ENCODE measurements at places on chromosomes 2 and 18.

DNA sequence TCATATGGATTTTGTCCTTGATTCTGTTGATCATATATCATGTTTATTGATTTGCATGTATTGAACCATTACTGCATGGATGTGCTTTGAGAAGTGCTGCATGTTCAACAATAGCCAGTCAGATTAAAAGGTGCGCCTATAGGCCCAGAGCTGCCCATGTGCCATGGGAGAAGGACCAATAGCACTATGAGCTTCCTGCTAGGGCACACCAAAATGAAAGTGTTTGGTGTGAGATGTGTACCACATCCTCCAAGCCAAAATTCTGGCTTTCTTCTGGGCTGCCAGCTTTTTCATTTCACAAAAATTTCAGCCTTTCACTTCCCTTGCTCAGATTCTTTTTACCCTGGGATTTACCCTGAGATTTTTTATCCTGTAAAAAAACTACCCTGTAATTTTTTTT is 34.8 kb upstream of the MMADHC start:
- no peak for DNase-seq

DNA sequence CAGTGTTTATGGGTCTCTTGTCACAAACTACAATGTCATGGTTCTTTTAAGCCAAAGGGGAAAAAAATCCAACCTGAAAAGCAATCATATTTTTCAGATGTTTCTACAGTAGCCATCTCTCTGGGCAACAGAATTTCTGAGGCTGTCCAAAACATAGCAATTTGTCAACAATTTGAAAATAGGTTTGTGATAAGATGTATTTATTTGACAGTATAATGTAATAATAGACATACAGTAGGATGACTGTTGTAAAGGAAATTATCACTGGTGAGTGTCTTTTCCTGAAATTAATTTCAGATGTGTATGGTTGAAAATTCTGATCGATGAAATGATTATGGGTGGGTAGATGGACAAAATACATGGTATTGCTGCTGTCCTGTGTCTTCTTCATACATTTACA is 1230.1 kb upstream of the CDH2 start:
- no peak for DNase-seq

DNA sequence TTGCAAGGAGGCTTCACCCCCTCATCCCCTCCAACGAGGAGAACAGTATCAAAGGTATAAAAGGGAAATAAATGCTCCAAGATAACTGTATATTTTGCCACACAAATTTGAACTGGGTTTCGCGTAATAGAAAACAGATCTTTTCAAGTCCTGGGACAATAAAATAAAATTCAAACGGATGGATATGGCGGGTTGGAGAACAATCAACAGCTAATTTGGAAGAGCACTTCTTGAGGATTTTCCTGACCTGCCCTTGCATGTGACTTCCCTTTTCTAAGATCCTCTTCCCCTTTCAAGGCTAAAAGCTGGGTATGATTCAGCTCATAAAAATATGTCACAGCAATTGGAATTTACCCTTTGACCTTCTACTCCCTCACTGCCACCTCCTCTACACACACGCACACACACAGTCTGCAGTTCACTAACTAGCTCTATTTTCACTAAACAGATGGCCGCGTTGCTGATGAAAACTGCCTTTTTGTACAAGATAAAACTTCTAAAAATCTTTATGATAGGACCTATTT is 386.9 kb downstream of the FIGN start:
- no peak for DNase-seq

DNA sequence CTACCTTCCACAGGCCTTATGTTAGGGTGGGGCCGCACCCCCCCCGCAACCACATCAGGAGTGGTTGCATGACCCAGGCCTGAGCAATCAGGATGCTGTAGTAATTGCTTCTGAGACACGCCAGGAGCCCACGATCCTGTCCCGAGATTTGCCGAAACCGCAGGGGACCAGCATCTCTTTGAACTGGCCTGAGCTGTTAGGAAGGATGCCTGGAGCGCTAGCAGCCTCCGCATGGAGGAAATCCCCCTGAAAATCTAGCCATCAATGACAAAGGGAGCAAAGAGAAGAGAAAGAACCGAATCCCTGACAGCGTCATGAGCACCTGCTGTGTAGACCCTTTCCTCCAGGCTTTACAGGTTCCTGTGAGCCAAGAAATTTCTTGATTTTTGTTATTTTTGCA is 8.7 kb upstream of the TEX44 start:
- DNase-seq = no peak

- DNase-seq = no peak
Observed at GRCh38 chr2:162828545-162828944, 10.0 kb downstream of the KCNH7 start.

DNA sequence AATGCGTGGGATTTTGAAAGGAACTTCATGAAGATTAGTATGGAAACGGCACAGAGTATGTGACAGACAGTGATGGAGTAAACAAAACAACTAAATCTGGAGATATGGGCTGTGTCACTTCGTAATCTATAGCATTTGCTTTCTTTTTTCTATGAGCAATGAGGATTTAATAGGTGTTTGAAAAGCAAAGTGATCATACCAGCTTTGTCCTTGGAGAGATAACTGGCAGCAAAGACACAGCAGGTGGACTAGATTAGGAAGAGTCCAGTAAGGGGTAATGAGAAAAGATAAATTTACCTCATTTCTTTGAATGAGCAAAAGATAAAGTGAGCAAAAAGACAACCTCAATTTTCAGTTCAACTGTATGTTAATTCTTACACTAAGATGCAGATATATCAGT is 199.0 kb downstream of the LRP1B start:
- no peak for DNase-seq

DNA sequence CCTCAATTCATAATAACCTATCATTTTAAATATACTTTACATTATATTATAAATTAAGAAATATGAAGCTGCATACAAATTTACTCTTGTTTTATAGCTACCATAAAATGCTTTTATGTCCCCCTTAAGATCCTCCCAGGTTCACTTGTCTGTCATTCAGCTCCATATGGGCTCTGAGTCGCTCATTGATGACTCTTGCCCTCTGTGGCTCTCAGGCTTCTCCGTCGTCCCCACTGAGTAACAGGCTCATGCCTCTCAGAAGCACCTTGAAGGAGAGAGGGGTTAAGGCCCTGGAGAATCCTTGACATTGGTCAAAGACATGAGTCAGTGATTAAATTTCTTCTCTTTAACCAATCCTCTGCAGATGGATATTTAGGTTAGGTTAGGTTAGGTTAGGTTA is 6.2 kb upstream of the MCM6 start:
- no peak for DNase-seq

DNA sequence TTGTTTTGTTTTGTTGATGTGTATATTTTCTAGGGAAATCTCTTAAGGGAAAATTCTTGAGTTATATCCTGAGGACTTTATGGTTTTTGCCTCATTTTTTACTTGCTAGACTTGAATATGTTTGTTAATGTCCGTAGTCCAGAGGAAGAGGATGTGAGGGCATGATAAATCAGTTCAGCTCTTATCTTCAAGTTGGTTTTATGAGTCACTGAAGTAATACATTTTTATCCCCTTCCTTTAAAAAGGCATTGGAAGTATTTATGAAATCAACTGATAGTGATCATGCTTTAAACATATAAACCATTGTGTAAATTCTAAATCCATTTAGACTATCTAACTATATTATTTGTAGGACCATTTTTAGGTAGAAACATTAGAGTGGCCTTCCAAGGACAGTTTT is 43.9 kb upstream of the CYBRD1 start:
- no peak for DNase-seq

DNA sequence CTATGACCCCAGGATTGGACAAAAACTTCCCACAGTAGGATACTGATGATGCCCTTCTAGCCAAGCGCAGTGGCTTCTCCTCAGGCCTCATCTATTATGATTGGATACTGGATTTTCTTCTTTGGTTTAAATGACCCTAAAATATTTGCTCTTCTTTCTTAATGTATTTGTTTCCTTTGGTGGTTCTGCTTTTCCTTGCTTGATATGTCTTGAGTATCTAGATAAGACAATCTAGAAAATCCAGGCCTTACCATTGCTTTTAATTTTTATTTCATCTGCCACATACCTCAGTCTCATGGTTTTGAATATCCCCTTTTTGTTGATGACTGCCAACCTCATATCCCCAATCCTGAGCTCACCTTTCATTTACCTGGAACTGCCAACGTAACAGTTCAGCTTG is 35.6 kb downstream of the OTOF start:
- DNase-seq = no peak

DNA sequence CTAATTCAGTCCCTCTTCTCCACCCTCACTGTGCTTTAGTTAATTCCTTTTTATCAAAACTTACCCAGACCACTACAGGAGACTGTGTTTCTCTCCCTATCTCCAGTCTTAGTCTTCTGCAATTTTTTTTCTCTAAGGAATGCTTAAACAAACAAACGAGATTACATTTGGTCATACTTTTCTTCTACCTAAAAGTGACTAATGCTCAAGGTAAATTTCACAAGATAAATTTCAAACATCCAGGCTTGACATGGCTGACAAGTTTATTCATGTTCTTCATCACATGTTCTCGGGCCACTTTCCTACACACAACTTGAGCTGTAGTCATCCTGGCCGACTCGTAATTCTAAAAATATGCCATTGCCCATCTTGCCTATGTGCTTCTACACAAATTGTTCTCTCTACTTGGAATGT is 23.2 kb upstream of the ACSL3 start:
- no peak for DNase-seq

GRCh38 chr18:25639596-25639995 is 287.6 kb upstream of the ZNF521 start:
- no peak for DNase-seq

DNA sequence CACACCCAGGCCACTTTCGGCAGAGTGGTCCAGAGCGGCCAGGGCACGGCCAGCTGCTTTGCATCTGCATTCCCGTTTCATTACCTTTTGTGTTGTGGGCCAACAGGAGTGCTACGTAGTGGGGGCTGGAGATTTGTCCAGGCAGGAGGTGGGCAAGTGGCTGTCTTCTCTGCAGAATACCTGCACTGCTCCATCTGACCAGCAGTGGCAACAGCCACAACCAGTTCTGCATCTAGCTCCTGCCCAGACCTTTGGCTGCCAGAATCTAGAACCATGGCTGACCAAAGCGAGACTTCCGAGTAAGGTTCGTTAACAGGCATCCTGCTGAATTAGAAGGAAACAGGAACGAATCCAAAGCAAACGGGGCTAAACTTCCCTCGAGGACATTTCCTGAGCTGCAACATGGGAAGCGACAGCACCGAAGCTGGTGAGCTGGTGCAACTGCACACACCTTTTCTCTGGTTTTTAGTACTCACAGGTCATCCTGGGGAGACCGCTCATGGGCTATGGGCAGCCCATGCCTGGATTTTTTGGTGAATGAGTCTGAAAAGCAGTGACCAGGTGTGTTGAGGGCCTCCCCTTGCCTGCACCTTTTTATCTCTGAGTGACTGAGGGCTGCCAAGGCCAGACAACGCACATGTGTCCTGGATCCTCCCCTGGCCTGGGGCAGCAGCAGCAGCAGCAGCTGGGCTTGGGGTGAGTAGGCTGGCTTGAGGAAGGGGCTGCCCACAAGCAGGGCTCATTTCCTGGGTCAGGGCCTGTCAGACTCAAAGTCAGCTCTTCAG is 10.5 kb downstream of the GDF7 start:
- no peak for DNase-seq

DNA sequence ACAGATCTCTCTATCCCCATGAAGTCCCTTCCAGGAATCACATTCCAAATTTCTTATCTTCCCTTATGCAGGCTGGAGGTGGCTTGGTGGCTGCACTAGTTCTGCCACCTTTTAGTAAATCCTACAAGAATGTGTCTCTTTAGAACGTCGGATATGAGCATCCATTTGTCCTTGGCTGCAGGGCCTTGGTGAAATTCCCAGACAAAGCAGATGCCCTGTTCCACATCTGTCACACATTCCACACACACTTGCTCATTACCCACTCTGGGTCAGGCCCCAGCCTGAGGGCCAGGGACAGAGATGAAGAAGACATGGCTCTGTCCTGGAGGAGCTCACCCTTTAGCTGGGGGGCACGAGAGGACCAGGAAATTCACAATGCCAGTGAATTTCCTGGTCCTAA is 31.2 kb upstream of the GPR17 start:
- DNase-seq = no peak

DNA sequence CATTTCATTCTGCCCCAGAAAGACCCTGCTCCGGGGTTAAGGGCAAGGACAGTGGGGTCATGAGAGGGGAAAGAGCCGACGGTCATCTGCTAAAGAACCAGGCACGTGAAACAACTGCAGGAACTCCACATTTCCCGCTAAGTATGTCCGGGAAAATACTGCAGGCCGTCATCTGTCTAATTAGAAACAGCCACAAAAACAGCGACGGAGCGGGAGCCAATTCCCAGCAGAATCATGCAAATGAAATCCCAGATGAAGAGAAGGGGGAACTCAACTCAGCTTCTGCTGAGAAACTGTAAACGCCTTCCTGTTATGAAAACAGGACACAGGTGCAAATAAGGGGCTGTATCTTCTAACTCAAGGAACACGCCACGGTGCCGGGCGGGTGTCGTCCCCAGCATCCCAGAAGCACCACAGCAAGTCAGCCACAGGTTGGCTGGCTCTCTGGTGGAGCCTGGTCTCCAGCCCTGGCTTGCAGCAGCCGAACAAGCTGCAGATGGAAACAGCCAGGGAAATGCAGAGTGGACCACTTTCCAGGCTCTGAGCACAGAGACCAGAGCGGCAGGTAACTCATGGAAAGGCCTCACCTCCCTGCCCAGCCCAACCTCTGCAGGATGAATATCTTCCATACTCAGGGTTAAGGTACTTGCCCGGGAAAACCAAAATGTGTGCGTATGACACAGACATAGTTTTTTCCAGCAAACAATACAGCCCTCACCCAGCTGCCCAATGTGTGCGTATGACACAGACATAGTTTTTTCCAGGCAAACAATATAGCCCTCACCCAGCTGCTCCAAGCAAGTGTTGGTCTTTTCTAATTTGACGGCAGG is 28.9 kb downstream of the PXDN start:
- DNase-seq = no peak

GRCh38 chr2:61235716-61236115 is 73.7 kb downstream of the C2orf74 start:
- no peak for DNase-seq

DNA sequence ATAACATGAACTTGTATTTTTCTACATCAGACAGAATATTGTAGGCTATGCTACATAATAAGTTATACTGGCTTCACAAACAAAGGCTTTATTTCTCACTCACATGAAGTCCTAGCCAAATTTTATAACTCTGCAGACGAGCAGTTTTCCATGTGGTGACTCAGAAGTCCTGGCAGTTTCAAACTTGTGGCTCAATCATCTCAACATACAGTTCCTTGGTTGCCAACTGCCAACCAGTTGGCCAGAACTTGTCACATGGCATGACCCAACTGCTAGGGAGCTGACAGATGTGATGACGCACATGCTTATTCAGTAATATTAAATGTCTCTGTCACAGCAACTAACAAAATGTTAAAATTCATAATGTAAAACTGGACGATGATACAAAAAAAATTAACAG is 63.8 kb upstream of the ZC3H15 start:
- DNase-seq = no peak

DNA sequence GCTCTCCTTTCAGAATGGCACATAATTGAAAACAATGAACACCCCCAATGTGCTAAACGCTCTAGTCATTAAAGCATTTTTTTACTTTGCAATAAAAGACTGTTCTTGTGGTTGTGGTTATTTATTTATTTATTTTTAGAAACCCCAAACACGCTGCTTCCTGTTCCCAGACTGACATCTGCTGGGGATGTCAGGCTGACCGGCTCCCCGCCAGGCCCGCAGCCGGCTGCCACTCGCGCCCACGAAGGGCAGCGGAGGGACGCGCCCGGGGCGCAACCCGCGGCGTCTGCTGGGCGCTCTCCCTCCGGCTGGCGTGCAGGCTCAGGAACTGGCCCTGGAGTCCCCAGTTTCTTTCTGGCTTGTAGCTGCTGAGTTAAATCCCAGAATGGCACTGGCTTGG is 83.1 kb upstream of the SP3 start:
- DNase-seq = no peak
